ENCODE measurements at places on chromosomes 4 and X.

DNA sequence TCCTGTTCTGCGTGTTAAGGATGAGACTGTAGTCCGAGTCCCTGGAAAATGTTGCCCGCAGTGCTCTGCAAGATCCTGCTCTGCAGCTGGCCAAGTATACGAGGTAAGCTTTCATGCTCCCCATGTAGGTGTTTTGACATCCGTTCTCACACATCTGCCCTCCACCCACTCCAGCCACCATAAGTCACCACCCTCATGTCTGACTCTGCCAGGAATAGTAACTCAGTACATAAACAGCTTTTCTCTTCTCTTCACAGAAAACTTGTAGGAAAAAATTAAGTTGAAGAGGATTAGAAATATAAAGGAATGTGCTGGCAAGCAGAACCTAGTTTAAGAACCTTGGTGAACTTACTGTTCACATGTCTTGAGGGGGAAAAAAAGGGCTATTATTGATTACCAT, 207.9 kb downstream of the FRAS1 start:
- no peak for DNase-seq

DNA sequence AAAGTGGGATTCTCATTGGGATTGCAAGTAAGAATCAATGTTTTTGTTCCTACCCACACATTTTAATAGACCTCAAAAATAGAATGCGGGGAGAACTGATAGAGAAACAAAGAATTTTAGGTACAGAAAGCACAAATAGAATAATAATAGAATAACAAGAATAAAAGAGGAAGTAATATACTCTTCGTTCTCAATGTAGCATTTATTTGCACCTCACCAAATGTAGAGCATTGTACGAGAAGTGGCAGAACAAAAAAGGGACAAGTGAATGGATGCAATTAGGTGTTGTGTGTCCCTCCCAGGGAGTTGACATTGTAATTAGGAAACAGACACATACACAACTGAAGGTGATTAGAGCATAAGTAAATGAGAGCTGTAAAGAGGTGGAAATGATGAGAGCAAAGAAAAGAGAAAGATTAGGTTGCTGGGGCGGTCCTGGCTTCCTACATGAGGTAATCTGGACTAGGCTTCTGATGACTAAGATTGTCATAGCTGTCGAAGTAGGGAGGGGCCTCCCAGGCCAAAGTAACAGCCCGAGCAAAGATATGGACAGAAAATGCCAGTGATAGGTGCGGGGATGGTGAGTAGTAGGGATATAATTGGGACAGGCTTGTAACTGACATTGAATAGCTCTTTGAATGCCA, 10.4 kb downstream of the RAB9A start:
- no peak for DNase-seq

DNA sequence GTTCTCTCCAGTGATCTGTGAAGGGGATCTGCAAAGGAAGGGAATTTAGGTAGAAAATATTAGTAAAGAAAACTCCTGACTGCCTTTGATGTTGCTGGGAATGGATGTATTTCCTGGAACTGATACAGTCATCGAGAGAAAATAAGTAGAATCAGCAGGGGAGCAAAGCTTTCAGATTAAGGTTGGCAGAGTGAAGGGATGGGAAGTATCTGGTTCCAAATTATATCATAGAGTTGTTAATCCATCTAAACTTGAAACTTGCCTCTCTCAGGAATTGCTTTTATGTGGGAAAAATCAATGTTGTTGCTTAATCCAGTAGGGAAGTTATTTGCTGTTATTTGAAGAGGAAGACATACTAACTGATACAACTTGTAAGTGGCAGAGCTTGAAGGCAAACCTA, 19.3 kb downstream of the EPHA5 start:
- DNase-seq, result no peak

GRCh38 chrX:97867266-97867665, 983.6 kb downstream of the RPA4 start:
- DNase-seq, result no peak

GRCh38 chr4:86141161-86141560, 218.7 kb downstream of the MAPK10 start:
- DNase-seq, result no peak

GRCh38 chr4:75724066-75724866, at the start of gene USO1:
Gene USO1 (plus strand): TSS chr4:75724577. CDS start chr4:75724820, 243 bp downstream.
- DNase-seq, result peak; percentile 98

DNA sequence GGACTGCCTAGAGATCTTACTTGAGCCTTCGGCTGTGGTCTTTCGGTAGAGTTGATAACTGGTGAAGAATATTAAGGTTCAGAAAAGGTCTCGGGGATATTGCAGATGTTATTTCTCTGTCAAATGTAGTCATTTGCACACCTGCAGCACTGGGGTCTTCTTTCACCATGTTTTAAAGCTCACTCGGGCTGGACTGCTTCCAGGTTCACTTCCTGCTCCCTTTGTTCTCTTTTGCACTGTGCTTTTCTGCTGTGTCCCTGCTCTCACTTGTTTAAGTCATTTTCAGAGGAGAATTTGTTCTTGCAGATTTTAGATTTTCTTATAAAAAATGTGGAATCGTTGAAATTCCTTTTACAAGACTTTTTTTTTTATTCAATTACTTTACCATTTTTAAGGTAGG, 68.5 kb downstream of the BMPR1B start:
- DNase-seq, result peak; percentile 29

DNA sequence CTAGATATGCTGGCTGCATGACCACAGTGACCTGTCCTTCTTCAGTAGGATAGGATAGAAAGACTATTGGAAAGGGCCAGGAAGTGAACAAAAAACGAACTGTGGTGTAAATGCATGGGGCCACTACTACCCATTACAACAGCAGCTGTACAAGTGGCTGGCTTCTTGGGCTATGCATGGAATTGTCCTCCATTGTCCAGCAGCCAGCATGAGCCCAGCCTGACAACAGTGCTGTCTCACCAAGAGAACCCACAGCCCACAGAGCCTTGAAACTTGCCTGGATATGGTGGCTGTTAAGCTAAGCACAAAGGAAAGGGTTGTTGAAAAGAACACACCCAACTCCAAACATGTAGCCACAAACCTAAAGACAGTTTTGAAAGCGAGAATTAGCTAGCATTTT, 330.2 kb upstream of the F9 start:
- DNase-seq, result peak; percentile 60
